ENCODE measurements at places on chromosomes 5 and 9.

DNA sequence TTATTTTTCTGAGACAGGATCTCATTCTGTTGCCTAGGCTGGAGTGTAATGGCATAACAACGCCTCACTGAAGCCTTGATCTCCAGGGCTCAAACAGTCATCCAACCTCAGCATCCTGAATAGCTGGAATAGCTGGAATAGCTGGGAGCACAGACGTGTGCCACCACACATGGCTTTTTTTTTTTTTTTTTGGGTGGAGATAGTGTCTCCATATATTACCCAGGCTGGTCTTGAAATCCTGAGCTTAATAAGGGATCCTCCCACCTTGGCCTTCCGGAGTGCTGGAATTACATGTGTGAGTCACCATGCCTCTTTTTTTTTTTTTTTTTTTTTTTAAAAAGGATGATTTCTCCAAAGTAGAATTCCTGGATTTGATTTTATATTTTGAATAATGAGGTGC, 60.7 kb downstream of the NSD1 start:
- DNase-seq, result no peak

- DNase-seq, result no peak
These were observed 49.8 kb downstream of the LSM11 start for GRCh38 chr5:157793301-157793700.

GRCh38 chr9:82022121-82022520, 33.5 kb downstream of the SPATA31D1 start:
- no peak for DNase-seq

DNA sequence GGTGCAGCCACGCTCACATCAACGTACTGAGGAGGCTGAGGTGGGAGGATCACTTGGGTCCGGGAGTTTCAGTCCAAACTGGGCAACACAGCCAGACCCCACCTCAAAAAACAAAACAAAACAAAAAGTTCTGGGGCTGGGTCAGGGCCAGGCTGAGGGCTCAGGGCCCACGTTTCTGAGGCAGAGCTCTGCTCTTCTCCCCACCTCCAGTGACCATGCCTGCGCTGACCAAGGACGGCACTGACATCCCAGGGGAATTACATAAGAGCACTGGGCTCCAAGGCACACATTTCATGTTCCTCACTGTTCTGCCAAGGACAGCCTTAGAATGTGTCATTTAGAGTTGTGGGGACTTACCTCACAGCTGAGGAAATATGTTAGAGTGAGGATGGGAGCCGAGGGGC, 40.4 kb upstream of the TESK1 start:
- no peak for DNase-seq

GRCh38 chr5:156715287-156715686, 134.8 kb upstream of the PPP1R2B start:
- DNase-seq, result no peak

- DNase-seq, result no peak
These were observed 137.1 kb downstream of the FOXD1 start for GRCh38 chr5:73311291-73312110.

DNA sequence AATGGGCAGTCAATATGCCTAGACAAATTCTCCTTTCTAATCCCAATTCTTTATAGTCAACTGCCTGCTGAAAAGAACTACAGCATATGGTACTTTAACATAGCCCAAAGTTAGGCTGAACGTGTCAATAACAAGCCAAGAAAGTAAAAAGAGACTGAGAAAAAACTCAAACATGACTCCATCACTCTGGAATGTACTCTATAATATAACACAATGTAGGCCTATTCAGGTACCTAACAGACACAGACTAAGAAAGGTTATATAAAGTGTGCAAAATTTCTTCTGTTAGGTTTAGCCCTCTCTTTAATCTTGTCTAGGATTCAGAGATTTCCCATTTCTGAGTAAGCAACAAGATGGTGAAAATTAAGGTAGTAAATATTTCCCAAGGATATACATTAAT, 209.7 kb upstream of the PRR16 start:
- DNase-seq, result no peak

DNA sequence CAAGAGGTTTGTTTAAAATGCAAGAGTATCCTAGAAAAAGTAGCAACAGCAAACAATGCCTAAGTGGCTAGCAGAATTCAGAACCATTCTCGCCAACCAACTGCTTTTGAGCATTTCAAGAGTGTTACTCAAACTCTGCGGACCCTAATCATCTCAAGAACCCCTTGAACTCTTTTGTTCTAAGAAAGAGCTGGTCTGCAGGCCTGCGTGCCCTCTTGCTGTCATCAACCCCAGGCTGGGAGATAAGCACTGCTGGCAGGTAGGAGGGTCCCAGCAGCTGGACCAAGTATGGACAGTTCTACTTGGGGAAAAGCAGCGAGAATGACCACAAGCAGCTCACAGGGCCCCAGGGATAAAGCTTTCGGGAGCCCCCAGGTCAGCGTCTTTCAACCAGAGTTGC, 38.3 kb downstream of the MYO10 start:
- no peak for DNase-seq

GRCh38 chr9:12737871-12738270, 36.9 kb upstream of the LURAP1L start:
- no peak for DNase-seq

DNA sequence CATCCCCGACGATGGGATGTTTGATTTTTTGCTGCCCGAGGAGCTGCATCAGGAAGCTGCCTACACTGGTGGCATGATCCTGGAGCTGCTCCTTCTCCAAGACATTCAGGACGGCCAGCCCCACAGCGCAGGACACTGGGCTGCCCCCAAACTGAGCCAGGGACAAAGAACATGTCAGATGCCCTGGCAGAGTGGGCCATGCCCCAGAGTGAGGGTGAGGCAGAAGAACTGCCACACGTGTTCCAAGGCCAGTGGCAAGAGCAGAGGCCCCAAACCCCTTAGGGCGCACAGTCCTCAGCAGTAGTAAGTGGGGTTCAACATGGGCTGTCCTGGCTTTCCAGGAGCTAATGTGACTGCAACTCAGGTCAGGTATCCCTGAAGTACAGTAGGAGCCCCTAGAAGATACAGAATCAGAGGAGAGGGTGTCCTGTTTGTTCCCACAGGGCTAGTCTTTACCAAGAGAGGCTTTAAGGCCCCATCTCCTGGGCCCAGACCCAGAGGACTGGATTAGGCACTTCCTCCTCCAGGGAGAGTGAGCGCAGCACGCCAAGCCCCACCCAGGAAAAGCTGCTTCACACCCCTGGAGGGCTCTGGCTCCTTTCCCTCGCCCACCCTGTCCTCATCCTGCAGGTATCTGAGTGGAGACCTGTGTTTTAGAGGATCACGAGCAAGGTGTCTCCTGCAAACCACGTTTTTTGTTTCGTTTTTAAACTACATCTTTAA, 11.1 kb downstream of the HNRNPAB start:
- no peak for DNase-seq

DNA sequence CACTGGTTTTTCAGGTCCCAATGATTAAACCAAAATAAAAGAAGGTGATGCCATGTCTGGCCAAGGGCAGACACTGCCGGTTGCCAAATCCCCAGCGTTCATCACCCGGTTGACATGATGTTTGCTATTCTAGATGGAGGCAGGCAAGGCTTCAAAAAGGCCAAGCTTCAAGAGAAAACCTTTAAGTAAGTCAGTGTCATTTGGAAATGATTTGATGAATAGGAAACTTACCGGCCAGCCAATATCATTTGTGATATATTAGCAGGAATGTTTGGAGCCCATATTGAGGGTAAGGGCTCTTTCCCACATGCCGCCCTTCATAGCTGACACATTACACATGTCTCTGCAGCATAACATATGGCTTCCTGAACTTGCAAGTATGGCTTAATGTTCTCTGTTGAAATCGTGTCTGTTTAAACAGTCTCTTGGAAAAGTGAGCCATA, 89.5 kb upstream of the TTC23L start:
- no peak for DNase-seq

DNA sequence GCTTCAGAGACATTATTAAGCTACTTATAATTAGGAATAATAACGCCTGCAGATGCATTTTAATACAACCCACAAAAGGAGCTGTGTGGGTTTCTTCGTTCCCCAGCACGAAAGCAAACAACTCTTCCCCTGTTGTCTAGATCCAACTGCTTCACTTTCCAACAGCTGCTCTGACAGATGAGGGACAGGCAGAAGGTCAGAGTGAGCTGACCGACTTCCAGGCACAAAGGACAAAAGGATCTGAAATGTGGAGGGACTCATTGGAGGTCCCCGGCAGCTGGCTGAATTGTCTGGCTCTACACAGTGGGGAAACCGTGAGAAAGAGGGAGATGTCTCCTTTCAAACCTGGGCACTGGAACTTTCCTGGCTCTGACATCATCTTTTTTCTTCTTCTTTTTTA, 79.1 kb upstream of the ALDH1B1 start:
- DNase-seq, result no peak

DNA sequence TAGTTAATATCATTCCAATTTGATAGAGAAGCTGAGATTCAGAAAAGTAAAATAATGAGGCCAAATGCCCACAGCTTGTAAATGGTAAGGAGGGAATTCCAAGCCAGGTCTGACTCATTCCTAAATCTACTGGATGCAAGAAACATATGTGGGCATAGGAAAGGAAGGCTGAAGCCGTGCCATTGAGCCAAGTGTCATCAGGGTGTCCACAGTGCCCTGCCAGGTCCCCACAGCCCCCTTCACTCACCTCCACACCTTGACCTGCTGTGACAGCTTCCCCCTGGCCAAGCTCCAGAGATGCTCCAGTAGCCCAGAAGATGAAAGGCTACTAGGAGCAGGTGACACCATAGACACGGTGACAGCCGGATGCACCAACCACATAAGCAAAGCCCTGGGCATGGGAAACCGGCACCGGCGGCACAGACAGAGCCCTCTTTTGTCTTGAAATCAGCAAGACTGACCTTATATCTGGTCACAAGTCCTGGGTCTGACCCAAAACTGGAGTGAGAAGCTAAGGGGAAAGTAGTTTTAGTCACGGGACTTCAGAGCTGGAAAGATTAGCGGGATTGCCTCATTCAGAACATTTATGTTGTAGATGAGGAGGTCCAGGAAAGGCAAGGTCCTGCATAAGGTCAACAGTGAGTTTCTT, 20.1 kb upstream of the FAT2 start:
- DNase-seq, result no peak

DNA sequence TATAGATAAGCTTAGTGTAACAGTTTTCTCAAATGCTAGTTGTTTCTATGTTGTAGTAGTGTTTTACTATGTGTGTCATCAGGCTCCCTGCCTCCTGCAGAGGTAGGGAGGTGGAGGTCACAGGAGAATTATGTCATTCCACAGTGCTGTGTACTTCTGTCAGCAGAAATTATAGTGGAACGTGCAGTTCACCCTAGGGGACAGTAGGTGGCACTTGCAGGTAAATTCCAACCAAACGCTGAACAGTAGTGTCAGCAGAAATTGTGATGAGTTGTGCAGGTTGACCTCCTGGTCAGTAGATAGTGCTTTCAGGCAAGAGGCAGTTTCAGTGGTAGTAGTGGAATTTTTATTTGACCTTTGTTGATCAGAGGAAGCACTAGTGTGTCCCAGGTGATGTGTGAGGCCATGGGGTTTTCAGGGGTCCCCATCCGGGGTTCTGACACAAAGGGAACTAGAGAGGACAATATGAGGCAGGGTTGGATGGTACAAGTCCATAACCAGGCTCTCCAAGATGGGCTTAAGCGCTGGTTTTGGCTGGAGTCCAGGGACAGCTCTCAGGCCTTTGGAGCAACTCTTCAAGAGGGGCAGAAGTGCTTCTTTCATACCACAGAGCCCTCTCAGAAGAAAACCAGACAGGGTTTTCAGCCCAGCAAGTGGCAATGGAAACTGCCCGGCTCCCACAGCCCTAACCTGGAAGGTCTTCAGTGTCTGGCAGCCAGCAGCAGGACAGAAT, 402.9 kb downstream of the CYLC2 start:
- peak; percentile 34 for DNase-seq

DNA sequence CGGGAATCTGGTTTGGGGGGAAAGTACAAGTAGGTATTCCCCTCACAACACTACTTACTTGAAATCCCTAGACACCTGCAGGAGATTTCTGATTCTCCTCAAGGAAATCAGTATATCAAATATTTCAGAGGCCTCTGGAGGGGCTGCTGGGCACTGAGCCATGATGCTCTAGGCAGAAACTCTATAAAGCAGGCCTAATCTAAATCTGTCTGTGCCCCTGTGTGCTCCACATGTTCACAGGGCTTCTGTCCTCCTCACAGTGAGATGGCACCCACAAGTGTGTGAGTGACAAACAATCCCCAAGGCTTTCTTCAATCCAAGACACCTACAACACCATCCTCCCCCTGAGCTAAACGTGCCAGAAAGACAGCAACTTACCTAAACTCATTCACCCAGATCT, 39.0 kb downstream of the NIPSNAP3B start:
- DNase-seq, result no peak

DNA sequence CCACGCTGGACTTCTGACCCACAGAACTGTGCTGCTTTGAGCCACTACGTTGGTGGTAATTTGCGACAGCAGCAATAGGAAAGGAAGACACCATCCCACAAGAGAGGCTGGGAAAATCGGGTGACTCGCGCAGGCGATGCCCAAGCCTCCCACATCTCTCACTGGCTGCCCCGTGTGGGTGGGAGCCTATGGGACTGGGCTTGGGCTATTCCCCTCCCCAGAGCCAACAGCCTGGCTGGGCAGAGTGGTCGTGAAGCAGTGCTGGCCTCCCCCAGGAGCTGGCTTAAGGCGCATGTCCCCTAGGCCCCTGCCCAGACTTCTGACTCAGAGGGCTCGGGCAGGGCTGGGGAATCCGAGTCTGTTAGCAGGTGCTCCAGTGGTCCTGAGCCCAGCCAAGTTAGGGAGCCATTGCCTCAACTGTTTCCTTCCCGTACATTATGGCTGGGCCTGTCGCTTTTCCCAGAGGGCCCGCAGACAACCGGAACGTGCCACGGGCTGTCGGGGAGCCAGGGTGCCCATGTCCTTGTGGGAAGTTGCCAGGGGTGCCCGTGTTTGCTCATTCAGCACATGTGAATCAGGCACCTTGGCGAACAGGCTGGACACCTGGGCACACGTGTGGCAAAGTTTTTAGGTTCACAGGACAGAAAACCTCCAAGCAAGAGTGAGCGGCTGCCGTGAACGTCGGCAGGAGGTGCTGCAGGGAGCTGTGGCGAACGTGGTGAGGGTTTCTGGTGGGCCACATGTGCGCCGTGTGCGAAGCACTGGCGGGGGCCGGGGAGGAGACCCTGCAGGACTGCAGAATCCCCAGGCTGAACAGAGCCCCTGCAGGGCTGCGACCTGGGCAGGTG, 7.0 kb upstream of the RASGEF1C start:
- no peak for DNase-seq

- DNase-seq, result no peak
These were observed 15.5 kb downstream of the TRIM7 start for GRCh38 chr5:181189363-181189961.

DNA sequence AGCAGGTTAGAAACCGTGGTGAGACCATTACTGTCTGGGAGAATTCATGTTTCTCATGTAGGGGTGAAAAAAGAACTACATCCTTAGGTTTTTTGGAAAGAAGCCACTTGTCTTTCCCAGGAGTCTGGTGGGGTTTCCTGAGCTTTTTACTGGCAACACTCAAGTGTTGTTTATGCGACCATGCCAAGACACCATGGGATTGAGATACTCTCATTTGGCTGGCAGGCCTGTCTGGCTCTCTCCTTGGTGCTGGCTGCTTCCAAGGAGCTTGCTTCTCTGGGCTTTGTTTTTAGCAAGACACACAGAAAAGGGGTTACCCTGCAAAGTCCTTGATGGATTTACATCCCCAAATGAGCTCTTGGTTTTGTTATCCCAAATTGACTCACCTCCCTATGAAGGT, 80.9 kb upstream of the ISL1 start:
- DNase-seq, result no peak
